ENCODE measurements at places on chromosomes 1 and 21. TPM values are rescaled to one million over a fixed set of nuclear protein-coding genes. Genes with fewer than 3 reads are reported as not detected.

GRCh38 chr21:44539046-44539445, 949 bp downstream of the KRTAP10-1 start:
- no peak for DNase-seq

GRCh38 chr1:26293911-26294463, 12.4 kb downstream of the UBXN11 start:
- no peak for DNase-seq

SYCP1 gene
- not detected for total RNA-seq

DNA sequence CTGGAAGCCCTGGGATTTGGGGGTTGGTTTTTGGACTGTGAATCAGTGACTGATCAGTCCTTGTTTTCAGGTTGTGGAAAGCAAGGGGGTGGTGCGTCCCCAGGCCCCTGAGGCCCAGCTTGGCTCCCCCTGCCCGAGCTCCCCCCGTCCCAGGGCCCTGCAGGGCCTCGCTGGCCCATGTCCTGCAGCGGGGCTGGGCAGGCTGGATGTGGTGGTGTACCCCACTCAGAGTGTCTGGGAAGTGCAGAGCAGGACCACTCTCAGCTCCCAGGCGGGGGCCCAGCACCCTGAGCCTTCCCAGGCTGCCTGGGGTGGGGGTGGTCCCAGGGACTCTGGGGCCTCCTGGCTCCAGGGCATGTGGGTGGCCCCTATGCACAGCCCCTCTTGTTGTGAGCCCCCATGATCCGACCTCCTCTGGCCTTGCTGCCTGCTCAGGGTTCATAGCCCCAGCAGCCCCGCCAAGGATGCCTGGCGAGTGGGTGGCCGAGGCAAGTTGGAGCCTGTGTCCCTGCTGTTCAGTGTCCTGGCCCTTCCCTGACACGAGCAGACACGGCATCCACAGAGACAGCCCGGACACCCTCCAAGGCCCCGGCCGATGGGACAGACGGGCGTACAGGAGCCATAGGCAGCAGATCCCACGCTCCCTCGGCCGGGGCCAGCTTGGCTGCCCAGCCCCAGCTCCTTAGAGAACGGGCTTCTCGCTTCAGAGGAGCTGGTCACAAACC, 37.9 kb downstream of the SLX9 start:
- DNase-seq, result no peak

- DNase-seq, result no peak
Observed at GRCh38 chr1:40740997-40741736, 42.4 kb upstream of the KCNQ4 start.

YOD1 gene
- total RNA-seq, result 17.7 TPM

DNA sequence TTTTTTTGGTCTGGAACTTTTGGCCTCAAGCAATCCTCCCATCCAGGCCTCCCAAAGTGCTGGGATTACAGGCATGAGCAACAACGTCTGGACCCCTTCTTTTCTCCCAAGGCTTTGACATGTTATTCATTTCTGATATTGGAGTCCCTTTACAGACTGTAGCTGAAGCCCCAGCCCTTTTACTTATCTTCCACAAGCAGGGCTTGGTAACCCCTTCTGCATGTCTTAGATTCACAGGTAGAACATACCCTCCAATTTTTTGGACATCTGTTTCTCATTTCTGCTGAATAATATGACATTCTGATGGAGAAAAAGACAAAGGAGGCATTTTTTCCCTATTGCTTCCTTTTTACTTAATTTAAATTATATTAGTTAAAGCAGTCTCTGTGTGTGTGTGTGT, 39.2 kb upstream of the RGS21 start:
- DNase-seq, result no peak

All from neural progenitor cell (in vitro differentiated cells).